ENCODE measurements at places on chromosomes 13 and 19.

GRCh38 chr19:31519908-31520307, 170.7 kb upstream of the TSHZ3 start:
- no peak for DNase-seq

DNA sequence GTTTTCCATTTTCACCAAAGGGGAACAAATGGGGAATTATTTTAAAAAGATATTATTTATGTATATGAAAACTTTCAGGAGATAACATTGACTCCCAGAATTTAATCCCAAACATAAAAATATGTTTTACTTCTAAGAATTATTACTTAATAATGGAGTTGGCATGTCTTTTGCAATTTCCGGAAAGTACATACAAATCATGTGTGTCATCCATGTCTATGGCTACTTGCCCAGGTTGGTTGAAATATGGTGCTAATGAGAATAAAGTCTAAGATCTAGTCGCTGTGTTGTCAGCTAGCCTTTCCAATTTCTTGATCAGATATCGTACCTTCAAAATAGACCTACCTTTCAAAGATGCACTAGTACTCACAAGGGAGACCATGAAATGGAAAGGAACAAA, 1003.2 kb upstream of the PCDH20 start:
- DNase-seq, result no peak

- no peak for DNase-seq
Observed at GRCh38 chr13:99323488-99323887, 16.3 kb upstream of the GPR183 start.

DNA sequence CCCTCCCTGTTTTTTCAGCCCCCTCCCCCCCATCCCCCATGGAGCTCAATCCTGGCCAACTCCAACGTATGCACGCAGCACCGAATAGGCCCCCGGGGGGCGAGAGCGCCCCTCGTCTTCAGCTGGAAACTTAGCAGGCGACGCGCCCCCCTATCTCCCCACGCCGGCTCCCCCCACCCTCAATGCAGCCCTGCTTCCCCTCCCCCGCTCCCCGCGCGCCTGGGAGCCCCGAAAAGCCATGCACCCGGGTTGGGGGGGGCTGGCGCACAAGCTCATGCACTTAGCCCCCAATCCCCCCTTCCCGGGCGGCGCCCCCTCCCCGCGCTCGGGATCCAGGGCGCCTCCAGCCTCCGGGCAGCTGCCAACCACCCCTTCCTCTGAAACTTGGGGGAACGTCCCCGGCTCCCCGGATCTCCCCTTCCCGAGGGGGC, 508 bp downstream of the ZBTB7A start:
- DNase-seq, result peak; percentile 60

GRCh38 chr13:107361666-107362065, 793.7 kb upstream of the ARGLU1 start:
- DNase-seq, result no peak

DNA sequence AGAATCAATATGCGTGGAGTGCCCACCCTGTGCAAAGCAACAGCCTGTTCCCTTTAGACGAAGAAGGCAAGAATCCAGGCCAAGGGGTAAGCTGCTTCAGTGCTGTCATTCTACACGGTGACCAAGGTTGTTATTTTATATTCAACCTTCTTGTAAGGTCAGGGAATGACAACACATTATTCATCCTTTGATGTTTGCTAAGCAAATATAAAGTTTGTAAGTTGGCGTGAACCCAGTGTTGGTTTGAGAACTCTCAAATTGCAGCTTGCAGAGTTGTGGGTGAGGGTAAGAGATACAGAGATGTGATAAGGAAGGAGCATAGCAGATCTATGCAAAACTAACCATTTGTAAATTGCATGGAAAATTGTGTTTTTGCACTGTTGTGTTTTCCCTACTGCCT, 436.7 kb downstream of the FGF9 start:
- no peak for DNase-seq

DNA sequence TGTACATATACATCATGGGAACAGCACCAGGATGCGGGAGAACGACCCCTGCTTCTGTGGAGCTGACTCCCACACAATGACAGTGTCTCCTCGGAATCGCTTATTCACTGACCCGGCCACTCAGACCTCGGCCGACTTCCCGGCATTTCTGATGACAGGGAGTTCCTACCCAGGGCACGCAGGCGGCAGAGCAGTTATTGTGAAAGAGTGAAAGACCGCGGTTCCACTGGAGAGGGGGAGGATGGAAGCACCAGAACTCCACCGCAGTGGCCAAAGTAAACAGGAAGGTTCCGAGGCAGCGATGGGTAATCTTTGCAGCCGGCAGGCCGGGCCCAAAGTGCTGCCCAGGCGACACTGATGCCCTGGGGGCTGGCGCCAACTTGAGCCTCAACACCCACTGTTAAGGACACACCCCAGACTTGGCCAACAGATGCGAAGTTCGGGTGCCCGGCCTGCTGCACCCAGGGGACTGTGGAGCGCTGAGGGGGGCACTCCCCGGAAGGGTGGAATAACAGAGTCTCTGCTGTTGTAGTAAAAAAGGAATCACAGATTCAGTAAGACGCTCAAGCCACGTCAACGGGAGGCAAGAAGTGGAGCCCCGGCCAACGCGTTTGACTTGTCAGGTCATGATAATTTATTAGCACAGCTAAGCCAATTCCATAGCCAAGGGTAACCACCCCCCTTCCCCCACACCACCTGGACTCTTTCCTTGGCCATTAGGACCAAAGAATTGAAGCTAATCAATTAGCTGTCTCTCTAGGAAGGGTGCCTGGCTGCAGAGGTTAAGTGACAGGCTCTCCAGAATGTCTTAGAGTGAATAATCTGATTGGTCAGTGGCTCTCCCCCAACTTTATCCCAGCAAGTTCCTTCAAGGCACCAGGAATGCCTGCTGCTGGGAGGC, 5.8 kb downstream of the MLLT1 start:
- no peak for DNase-seq

DNA sequence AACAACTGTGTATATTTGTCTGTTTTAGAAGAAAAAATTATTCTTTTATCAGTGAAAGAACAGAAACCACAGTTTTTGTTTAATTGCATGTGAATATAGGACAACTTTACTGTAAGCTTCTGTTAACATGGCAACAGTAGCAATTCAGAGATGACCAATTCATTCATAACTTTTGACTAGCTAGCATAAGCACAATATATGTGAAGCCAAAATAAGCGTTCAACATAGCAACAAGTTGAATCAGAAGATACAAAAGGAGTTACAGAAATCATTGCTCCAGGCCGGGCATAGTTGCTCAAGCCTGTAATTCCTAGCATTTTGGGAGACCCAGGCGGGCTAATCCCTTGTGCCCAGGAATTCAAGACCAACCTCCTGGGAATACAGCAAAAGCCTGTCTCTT, 197.1 kb upstream of the GPC6 start:
- no peak for DNase-seq

GRCh38 chr13:107846642-107847041, 368.7 kb downstream of the LIG4 start:
- DNase-seq, result no peak

- DNase-seq, result peak; percentile 54
Observed at GRCh38 chr13:24693862-24694471, 13.8 kb downstream of the ATP12A start.

DNA sequence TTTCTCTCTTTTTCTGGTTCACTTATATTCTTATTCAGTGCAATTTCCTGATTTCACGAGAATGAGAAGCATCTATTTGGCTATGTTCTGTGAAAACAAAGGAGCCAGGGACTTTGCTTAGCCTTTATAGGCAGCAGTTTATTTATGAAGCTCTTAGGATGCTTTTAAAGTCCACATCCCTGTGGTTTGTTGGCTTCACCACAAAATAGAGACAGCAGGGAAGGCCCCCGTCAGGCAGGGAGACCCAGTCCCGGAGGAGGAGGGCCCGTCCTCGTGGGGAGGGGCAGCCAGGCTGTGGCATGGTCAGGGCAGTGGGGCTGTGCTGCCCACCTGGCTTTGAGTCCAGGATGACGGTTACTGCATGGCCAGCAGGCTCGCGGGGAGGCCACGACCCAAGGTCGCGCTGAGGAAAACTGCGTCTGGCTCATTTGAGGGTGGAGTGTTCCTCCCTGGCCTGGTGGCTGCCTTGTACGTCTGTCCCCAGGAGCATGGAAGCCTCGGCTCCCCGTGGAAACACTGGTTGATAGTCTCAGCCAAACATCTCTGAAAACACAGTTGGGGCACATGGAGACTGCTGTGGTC, 92.7 kb downstream of the ATP11A start:
- DNase-seq, result no peak

DNA sequence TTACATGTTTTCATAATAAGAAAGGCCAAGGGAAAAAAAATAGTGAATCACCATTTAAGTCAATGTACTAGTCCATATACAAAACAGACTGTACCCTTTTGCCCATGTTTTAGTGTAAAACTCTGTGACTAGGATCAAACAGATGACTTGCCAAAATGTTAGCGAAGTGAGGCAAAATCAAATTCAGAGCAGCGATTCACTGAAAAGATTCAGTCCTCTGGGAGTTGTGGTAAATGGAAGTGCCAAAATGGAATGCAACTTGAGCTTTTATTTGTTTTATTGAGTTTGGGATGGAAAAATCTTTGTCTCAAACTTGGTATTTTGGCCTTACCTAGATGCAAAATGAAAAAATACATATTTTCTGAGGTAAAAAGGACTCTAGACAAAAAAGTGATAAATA, 9.1 kb downstream of the CDADC1 start:
- DNase-seq, result no peak

GRCh38 chr19:39401549-39402345, 4.9 kb upstream of the ZFP36 start:
- peak; percentile 88 for DNase-seq

- no peak for DNase-seq
Observed at GRCh38 chr13:94329277-94329676, 150.2 kb downstream of the DCT start.

DNA sequence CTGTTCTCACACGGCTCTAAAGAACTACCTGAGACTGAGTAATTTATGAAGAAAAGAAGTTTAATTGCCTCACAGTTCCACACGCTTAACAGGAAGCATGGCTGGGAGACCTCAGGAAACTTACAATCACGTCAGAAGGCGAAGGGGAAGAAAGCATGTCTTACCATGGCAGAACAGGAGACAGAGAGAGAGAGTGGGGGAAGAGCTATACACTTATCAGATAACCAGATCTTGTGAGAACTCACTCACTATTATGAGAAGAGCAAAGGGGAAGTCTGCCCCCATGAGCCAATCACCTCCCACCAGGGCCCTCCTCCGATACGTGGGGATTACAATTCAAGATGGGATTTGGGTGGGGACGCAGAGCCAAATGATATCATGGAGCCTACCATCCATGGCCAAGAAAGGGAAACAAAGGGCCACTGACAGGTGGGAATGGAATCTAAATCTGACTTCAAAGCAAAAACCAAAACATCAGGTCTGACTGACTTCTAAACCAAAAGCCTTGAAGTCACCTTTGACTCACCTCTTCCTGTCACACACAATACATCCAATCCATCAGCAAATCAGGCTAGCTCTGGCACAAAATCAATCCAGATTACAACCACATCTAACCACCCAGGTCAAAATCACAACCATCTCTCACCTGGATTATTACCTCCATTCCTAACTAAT, 189.7 kb downstream of the ENOX1 start:
- DNase-seq, result no peak

GRCh38 chr13:111278258-111278657, 42.2 kb upstream of the TEX29 start:
- DNase-seq, result no peak

DNA sequence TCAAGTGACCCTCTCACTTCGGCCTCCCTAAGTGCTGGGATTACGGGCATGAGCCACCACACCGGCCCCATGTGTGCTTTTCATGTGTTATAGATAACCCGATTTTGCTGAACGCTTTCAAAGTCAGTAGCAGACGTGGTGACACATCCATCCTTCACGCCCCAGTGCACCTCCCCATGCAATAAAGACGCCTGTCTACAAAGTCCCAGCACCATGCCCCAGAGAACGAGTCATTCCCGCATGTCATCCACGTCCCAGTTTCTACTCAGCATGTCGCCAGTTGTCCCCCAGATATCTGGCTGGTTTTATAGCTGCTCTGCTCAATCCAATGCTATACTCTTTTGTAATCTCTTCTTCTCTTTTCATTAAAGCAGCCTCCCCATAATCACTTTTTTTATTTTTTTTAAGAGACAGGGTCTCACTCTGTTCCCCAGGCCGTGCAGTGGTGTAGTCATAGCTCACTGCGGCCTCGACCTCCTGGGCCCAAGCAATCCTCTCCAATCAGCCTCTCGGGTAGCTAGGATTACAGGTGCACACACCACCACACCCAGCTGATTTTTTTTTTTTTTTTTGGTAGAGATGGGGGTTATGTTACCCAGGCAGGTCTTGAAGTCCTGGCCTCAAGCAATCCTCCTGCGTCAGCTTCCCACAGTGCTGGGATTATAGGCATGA, 42.5 kb downstream of the DNM2 start:
- peak; percentile 25 for DNase-seq

DNA sequence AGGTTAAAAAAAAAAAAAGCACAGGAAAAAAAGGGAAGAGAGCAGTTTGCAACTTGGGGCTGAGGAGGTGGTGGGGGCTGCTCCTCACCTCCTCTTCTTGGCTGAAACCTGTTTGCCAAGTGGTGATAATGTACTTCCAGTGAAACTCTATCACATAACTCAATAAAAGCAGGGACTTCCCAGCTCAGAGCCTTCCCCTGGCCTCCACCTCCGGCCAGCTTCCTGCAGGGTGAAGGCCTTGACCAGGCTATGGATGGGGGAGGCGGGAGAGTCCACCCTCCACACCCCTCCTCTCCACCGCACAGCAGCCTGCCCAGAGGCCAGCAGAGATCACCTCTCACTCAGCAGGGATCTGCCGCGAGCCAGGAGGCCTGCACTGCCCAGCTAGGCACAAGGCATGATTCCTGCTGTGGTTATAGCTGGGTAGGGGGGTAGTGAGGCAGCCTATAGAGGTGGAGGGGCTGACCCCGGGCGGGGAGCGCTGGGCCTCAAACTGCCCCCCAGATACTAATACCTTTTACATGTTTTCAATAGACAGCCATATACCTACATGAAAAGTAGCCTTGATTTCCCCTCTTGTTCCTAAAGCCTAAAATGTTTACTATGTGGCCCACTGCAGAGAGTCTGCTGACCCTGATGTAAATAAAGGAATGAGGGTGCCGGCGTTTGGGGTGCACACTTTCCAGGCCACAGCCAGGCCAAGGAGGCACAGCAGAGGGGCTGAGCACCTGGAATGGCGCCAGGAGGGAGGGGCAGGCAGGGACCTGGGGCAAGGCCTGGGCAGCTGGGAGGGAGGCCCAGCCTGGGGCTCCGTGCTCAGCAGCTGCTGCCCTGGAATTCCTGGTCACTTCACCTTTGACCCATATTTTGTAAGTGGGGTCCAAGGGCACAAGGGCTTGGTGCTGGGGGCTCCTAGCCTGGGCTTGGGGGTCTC, 10.3 kb downstream of the ZNF787 start:
- DNase-seq, result no peak

GRCh38 chr19:12938779-12939601, 581 bp downstream of the CALR start:
- no peak for DNase-seq

- DNase-seq, result no peak
Observed at GRCh38 chr19:11373166-11373884, 1.1 kb upstream of the SWSAP1 start.

- DNase-seq, result no peak
Observed at GRCh38 chr19:16121967-16122366, 10.3 kb downstream of the RAB8A start.

- DNase-seq, result no peak
Observed at GRCh38 chr19:42276284-42276683, 7.2 kb downstream of the CIC start.

Data from stimulated activated naive CD8-positive, alpha-beta T cell treated with anti-CD3 and anti-CD28 coated beads, Interleukin-15, amount 100 ng/mL, for 72 hours (primary cell).